ENCODE measurements at places on chromosomes 7 and 10. TPM values are rescaled to one million over a fixed set of nuclear protein-coding genes. Genes with fewer than 3 reads are reported as not detected.

SNX10 gene
- 2.2 TPM for total RNA-seq

NYAP1 gene
- 4.2 TPM for total RNA-seq

JAKMIP3 gene
- 1.5 TPM for total RNA-seq

AASS gene
- total RNA-seq, result 0.06 TPM

EPDR1 gene
- 87.3 TPM for total RNA-seq

ZNF853 gene
- total RNA-seq, result 1.9 TPM

NEUROG3 gene
- not detected for total RNA-seq

Measured in A549 treated with ZK216348 at 1 μM for 4 hours (cell line).